Left lung (tissue), 14 donors: ENCODE measurements at places on chromosomes 13 and 19. TPM values are rescaled to one million over a fixed set of nuclear protein-coding genes. Genes with fewer than 3 reads are reported as not detected.

- no peak for DNase-seq
Measured at GRCh38 chr19:29918891-29919290, 23.1 kb upstream of the URI1 start.

DNA sequence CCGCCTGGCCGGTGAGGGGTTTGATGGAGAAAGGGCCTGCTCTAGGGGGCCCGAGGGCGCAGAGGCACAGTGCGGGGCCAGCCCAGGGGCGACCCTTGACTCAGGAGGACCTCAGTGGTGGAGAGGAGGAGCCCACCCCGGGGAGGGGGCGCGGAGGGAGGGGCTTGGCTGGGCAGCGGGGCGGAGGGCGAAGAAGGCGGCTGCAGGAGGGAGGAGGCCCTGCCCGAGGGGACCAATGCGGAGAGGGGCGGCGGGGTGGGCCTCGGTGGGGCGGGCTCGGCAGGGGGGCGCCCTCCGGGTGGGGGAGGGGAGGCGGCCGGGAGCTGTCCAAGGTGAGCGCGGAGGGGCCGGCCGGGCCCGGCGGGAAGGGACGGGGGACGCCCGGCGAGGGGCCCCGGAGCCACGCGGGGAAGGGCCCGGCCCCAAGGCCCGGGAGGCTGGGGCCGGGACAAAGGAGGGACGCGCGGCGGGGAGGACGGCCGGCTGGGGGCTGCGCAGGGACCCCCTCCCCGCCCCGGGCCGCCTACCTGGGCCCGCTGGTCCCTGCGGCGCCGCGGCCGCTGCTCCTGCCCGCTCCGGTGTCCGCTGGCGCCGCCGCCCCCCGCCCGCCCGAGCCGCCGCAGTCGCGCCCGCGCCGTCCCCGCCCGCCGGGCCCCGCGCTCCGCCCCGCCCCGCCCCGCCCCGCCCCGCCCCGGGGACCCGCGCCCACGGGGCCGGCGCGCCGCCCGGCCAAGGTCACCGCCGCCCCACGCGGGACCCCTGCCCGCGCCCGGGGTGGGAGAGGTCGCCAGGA, at the start of gene DIRAS1:
DIRAS1 (minus strand) TSS at position 596 of the 793 bp plus-strand sequence. CDS start 3,566 bp downstream, outside the sequence.
- DNase-seq = no peak

GRCh38 chr13:32497589-32497988, 41.0 kb downstream of the N4BP2L2 start:
- DNase-seq = no peak

GRCh38 chr19:23996549-23996948, 81.9 kb downstream of the ZNF726 start:
- no peak for DNase-seq

GRCh38 chr19:19027228-19027627, 6.1 kb downstream of the SUGP2 start:
- no peak for DNase-seq

- no peak for DNase-seq
Measured at GRCh38 chr13:109989686-109990085, 203.3 kb upstream of the IRS2 start.

- DNase-seq = no peak
Measured at GRCh38 chr13:81473366-81473899, 1132.5 kb upstream of the SPRY2 start.

GRCh38 chr19:2353159-2353886, 6.7 kb upstream of the TMPRSS9 start:
- DNase-seq = no peak

GRCh38 chr13:39100996-39101738, 62.9 kb downstream of the NHLRC3 start:
- DNase-seq = no peak

DNA sequence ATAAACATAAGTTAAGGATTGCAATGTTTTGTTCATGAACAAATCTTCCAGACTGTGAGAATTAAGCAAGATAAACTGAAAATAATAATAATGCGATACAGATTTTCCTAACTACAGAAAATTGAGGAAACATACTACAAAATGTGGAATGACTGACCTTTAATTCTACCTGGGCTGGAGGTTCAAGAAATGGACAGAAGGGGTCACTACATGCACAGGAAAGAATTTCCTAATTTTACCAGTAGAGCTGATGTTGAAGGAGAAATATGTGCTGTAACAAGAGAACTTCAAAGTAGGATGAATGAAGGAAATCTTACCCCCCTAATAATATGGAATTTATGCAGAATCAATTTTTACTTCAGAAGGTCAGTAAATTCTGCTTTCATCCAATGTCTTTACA, 62.3 kb downstream of the ZNF627 start:
- no peak for DNase-seq

GRCh38 chr13:76762721-76763120, 123.5 kb downstream of the KCTD12 start:
- DNase-seq = no peak

GRCh38 chr19:28881616-28882015, 331.3 kb downstream of the UQCRFS1 start:
- DNase-seq = no peak

DNA sequence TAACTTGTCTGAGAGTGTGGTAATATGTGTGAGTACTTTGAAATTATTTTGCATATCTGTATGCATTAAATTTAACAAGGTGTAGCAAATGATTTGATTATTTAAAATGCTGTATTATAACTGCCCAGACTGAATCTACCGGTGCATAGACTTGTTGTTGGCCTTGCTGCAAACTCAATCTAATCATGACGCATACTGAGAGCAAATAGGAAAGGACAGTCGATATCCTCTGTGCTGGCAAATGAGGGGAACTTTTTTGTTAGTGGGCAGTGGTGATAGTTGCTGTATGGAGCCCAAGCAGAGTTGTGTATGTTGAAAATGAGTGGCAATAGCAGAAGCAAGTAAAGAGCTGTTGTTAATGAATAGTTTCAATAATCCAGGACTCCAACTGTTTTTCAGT, 127.4 kb downstream of the LMO7 start:
- no peak for DNase-seq

DNA sequence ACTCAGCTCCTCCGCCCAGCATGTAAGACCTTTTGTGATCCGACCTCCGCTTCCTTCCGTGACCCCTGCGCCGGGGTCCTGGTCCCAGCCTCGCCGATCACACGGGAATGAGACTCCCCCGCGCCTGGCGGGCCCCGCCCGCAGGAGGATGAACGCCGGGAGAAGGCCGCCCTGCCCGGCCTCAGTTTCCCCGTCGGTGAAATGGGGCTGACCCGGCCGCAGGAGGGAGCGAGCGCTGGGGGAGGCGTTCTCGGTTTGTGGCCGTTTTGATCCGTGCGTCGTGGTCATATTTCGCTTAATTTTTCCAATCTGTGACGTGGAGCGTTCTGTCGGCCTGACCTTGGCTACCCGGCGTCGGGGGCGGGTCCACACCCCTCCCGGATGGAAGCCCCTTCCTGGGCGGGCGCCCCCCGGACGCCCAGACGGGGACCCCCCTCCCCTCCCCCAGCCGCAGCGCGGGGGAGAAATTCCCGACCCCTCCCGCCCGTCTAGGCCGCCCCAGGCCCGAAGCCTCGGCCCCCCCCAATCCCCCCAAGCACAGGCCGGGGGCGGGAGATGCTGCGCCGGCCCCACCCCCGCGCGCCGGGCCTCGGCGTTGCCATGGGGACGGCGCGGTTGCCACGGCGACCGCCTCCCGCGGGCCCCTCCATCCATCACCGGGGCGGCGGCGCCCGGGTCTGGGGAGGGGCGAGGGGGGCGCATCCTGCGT, 11.1 kb downstream of the PALM start:
- no peak for DNase-seq

DNA sequence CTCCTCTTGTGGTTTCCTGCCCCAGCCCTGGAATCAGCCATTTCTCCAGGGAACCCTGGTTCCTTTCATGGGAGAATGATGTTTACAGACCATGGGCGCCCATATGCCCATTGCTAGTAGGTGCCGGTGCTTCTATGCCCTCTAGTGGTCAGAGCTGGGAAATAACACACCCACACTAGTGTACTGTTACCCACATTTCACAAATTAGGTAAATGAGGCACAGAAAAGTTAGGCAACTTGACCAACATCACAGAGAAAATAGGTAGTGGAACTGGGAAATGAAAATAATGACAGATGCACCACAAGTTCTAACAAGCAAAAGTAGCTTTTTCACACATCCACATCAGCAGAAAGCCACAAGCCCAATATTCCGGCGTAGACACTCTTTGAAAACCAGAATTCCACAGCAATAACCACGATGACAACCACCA, 1.3 kb upstream of the CEACAM3 start:
- DNase-seq = no peak

DNA sequence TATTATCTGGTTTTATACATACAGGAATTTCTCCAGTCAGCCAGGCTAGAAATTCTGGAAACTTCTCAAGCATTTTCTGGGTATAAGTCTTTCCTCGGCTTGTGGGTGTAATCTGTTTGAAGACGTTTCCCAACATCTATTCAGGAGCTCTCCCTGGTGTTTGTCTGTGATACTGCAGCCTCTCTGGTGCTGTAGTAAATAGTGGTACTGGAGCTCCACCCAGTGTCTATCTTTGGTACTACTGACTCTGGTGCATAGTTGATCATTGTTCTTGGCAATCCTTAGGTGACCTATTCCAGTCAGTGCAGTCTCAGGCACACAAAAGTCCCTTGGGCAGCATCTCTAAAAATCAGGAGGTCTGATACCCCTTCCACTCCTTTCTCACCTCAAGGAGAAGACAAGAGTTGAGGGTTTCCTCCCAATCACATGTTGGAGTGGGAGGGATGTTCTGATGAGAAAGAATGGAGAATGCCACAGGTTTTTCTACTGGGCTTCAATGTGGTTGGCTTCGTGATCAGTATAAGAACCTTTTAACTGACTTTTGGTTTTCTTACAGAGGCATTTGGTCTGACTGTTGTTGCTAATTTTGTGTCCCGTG, 115.5 kb downstream of the CYSLTR2 start:
- DNase-seq = peak; percentile 73

GRCh38 chr13:71587817-71588216, 279.2 kb downstream of the DACH1 start:
- no peak for DNase-seq

DNA sequence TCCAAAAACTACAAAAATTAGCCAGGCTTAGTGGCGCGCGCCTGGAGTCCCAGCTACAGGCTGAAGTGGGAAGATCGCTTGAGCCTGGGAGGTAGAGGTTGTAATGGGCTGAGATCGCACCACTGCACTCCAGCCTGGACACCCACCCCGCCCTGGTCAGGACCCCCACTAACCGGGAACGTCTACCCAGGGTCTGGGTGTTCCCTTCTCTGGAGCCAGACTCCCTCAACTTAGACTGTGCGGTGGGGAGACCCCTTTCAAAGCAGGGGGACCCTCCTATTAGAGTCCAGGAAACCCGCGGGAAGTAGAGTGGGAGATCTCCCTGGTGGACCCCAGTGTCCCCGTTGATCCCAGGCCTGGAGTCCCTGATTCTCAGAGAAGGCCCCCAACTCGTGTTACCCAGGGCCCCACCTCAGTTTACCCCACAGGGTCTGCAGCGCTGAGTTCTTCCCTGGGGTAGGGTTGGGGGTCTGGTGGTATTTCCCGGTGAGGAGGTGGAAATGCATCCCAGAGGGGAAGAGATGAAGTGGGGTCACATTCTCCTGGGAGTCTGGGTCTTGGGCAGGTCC, 6.1 kb upstream of the ARRDC2 start:
- DNase-seq = no peak

DNA sequence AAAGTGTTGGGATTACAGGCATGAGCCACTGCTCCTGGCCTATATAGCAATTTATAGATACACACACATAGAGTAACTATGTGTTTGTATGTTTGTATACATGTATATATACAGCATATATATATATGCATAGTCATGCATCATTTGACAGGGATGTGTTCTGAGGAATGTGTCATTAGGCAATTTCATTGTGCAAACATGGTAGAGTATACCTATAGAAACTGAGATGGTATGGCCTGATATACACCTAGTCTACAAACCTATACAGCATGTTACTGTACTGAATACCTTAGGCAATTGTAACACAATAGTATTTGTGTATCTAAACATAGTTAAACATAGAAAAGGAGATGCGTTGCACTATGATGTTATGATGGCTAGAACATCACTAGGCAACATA, 53.0 kb upstream of the PCCA start:
- DNase-seq = no peak

DNA sequence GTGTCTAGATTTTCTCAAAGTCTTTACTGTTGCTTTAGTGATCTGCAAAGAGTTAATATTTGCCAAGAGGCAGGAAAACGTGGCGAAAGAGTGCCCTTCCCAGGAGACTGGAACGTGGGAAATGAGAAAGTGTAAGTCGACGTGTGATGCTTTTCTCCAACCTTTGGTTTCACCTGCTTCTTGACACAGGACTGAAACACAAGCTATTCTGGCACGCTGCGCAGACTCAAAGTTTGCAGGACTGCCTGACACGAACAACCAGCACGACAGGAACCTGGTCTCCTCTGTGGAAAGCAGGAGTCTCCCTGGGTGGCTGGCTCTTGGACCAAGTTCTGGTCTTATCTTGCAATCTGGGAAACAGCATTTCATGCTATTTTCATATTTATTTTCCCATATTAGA, 28.6 kb downstream of the RFXAP start:
- no peak for DNase-seq

- DNase-seq = no peak
Measured at GRCh38 chr19:51272183-51272810, 21.4 kb downstream of the SIGLECL1 start.

GRCh38 chr19:18119013-18119716, 21.6 kb downstream of the MAST3 start:
- DNase-seq = no peak

- DNase-seq = no peak
Measured at GRCh38 chr13:62139597-62139996, 723.9 kb upstream of the PCDH20 start.

GRCh38 chr19:4981681-4981958, 12.7 kb downstream of the KDM4B start:
- no peak for DNase-seq

- DNase-seq = no peak
Measured at GRCh38 chr19:13637664-13638063, 126.7 kb upstream of the MRI1 start.

The JSRP1 gene
- polyA plus RNA-seq = 0.20 TPM

The GJB6 gene
- 1.3 TPM for polyA plus RNA-seq

The CEACAM7 gene
- 0.23 TPM for polyA plus RNA-seq

The NCR1 gene
- polyA plus RNA-seq = 0.46 TPM

The CEACAM16 gene
- not detected for polyA plus RNA-seq

The ZNF534 gene
- polyA plus RNA-seq = 0.45 TPM

The ZNF610 gene
- 11.3 TPM for polyA plus RNA-seq

The CYP4F8 gene
- 0.10 TPM for polyA plus RNA-seq
